MG63 (cell line): ENCODE measurements at places on chromosomes 2 and 18.

GRCh38 chr2:157967856-157968255 is 91.7 kb upstream of the ACVR1 start:
- no peak for DNase-seq

DNA sequence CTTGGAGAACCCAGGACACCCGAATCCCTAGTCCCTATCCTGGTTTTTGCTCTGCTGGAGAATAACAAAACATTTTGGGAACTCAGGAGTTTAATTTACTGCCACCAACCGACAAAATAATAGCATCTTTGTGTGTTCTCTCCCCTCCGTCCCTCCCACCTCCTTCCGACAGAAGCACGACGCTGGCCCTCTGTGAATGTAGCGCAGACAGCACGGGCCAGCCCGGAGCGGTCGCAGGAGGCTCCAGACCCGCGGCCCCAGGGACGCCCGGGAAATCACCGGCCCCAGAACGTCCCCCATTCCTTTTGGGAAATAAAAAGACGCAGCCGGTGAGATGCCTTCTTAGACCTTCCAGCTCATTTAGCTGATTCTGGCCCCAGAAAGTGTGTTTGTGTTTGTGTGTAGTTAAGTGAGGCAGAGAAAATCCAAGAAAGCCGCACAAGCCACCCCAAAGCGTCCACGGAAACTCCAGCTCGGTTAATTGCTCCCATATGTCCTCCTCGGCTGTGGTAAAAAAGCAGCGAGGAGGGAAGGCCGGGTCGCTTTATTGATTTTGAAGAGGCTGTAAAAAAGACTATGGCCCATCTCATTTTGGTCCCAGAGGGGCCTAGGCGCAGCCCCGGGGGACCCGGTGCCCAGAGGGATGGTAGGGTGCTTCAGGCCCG is 577 bp upstream of the TANC1 start:
- peak; percentile 62 for DNase-seq

- DNase-seq = no peak
Measured at GRCh38 chr18:12005538-12006487, 24.5 kb downstream of the IMPA2 start.

DNA sequence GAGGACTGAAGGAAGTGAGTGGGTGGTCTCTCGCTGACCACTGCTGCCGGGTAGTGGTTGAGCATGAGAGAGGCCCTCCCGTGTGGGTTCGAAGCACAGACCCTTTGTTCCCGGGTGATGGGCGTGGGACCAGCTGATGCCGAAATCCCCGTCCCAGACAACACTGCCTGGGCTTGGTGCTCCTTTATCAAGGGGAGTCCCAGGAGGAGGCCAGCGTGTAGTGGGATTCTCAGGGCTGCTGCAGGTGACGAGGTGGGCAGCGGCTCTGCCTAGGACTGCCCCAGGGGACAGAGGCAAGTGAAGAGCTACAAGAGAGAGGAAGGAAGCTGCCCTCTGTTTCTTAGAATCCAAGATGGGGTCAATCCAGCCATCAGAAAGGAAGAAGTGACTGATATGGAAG is 251.3 kb upstream of the PXDN start:
- no peak for DNase-seq

DNA sequence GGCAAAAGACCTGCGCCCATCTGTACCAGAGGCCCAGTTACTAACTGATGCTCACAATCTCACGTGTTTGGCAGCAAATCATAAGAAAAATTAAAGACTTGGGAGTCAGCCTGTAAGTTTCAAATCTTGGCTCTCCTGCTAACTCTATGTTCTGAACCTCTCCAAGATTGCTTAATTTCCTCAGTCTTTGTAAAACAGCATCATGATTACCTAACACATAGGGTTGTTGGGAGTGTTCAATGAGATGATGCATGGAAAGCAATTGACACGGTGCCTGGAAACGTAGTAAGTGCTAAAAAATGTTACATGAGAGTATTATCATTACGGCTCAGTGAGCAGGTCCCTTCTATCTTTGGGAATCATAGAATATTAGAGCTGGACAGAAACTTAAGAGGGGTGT is 497.6 kb upstream of the TCF4 start:
- DNase-seq = peak; percentile 46

GRCh38 chr2:196924051-196924450 is 2.5 kb downstream of the PGAP1 start:
- DNase-seq = no peak

- no peak for DNase-seq
Measured at GRCh38 chr2:69619725-69620124, 23.8 kb downstream of the AAK1 start.

- no peak for DNase-seq
Measured at GRCh38 chr2:37244017-37244416, 12.6 kb downstream of the NDUFAF7 start.

GRCh38 chr2:34848132-34848531 is 1249.0 kb upstream of the FAM98A start:
- no peak for DNase-seq

DNA sequence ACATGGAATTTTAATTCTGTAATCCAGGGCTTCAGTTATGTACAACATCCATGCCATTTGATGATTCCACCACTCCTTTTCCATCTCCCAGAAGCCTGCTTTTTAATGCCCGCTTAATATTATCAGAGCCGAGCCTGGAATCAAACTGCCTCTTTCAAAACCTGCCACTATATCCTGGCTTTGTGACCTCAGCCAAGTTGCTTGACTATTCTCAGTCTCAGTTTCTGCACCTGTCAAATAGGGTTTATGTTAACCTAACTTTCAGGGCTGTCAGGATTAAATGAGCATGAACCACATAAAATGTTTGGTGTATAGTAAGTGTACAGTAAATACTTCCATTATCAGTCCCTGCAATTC is 108.7 kb downstream of the XRCC5 start:
- DNase-seq = no peak

- DNase-seq = no peak
Measured at GRCh38 chr2:240060977-240061591, 7.8 kb upstream of the OR6B3 start.

GRCh38 chr2:71860381-71860926 is 287.2 kb downstream of the CYP26B1 start:
- no peak for DNase-seq

DNA sequence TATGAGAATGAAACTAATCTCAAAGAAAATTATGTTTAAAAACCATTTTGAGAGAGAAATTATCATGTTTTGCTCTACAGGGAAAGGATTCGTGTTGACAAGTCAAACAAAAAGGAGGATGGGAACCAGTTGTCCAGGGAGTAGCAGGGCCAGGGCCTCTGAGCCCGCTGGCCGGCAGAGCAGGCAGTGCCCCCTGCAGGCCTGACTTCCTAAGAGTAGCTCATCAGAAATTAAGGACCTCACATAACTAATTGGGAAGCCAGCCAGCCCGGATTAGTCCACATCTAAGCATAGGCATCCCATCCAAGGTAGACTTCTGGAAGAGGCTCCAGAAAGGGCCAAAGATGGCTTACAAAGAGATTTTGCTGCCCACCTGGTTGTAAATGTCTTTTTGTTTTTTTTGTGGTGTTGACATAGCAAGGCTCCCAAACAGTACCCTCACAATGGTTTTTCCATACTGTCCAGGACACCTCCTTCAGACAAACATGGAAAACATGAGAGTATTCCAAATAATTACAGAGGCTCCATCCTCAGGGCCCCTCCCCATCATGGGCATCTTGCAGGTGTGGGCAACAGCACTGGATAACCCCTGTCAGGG is 241.2 kb upstream of the TANK start:
- no peak for DNase-seq

DNA sequence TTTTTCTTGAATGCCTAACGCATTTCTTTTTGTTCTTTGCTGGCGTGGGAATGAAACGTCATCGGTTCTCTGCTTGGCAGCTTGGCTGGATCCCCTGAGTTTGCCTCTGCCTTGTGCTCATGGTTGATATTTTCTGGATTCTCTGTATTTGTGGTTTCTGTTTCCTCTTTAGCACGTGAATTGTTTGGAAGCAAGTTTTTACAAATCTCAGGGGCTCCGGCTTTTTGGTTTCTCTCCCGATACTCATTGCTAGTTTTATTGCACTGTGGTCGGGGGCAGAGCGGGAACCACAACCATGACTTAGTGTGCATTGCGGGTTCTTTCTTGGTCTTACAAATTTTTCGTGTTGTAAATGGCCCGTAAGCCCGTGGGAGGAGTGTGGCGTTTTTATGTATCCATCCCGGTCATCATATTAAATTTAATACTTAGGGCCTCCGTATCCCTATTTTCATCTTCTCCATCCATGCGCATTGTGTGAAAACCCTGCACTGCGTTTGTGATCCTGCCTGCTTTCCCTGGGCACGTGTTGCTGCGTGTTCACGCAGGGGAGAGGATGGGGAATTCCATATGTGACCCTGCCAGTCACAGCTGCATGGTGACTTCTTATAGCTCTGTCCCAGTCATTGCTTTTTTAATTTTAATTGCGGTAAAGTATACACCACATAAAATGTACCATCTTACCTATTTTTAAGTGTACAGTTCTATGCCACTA is 9.4 kb downstream of the RAMP1 start:
- peak; percentile 59 for DNase-seq

GRCh38 chr2:69177063-69177771 is 164.2 kb downstream of the ANTXR1 start:
- peak; percentile 90 for DNase-seq

- DNase-seq = no peak
Measured at GRCh38 chr2:205957452-205958154, 128.4 kb downstream of the INO80D start.

DNA sequence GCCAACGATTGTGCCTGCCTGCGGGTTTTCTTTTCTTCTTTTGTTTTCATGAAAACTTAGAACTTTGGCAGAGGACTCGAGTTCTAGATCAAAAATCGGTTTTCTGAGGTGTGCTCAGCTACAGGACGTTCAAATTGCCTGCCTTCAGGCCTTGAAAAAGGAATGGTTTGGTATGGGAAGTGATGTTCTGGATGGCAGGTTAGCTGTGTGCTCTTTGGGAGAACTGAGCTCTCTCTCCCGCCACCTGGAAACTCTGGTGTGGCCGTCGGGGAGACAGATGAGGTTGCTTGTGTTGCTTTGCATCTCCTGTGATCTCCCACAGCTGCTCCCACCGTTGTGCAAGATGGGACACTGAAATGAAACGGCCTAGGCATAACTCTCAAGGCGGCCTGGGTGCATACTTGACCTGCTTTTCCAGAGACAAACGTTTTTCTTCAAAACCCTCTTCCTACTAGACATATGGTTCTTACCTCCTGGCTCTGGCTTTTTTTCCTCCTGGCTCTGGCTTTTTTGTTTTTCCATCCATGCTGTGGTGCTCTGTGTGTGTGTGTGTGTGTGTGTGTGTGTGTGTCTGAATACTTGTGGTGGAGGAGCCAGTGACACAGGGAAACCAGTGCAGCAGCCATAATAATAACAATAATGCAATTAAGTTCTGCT is 2.0 kb downstream of the FMNL2 start:
- DNase-seq = peak; percentile 15

DNA sequence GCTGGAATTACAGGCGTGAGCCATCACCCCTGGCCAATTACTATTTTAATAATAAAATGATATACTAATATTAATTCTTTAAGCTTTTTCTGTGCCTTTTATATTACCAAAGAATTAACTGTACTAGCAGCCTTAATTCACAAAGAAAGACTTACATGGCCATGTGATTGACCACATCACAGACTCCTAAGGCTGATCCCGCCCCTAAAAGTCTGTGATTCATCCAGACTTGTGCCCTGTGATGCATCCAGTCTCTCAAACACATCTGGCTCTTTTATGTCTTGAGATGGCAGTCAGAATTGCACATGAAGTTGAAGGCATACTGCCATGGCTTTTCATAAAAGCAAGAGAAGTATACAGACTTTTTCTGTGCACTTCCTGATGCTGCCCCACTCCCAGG is 91.7 kb downstream of the DTNA start:
- DNase-seq = peak; percentile 1

GRCh38 chr2:217228732-217229131 is 368.9 kb upstream of the TNP1 start:
- DNase-seq = no peak

- no peak for DNase-seq
Measured at GRCh38 chr2:172978063-172978383, 97.6 kb upstream of the MAP3K20 start.

DNA sequence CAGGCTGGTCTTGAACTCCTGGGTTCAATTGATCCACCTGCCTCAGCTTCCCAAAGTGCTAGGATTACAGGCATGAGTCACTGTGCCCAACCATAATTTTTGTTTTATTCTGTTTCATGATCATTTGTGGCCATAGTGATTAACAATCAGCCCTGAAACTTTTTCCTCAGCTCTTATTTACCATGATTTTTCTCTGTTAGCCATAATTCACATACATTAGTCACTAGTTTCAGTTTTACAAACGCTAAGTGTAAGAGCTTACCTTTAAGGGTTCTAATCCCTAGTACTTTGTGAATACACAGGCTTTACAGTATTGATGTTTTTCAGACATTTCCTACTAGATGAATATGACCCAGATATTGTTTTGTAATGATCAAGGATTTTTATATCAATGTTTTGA is 216.1 kb downstream of the DPP4 start:
- DNase-seq = no peak
